ENCODE measurements at places on chromosomes 7 and 10. TPM values are rescaled to one million over a fixed set of nuclear protein-coding genes. Genes with fewer than 3 reads are reported as not detected.

DNA sequence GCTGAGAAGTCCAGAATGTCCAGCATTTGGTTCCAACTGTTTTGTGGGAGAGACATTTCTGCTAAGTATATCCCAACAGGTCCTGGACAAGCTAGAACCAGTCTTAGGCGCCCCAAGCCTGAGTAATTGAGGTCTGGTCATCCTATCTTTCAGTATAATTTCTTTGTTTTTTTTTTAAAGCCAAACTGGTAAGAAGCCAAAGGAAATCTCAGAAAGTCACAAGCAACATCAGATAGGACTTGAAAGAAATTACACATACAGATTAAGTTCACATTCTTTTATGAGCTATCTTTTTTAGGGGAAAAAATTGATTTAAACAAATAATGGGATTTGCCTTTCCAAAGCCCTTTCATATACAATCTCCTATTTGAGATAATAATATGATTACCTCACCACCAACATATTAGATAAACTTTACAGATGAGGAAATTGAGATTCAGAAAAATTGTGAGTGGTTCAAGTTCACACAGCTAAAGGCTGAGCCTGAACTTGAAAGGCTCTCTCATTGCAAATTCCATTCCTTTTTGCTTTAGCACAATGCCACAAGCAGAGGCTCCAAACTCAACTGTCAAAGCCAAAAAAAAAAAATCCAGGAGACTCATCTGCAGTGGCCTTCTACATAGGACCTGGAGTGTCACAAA, 15.0 kb downstream of the PDLIM1 start:
- DNase-seq, result no peak

The UTF1 gene
- not detected for total RNA-seq

GRCh38 chr10:90865401-90865800, 6.4 kb upstream of the RPP30 start:
- no peak for DNase-seq

DNA sequence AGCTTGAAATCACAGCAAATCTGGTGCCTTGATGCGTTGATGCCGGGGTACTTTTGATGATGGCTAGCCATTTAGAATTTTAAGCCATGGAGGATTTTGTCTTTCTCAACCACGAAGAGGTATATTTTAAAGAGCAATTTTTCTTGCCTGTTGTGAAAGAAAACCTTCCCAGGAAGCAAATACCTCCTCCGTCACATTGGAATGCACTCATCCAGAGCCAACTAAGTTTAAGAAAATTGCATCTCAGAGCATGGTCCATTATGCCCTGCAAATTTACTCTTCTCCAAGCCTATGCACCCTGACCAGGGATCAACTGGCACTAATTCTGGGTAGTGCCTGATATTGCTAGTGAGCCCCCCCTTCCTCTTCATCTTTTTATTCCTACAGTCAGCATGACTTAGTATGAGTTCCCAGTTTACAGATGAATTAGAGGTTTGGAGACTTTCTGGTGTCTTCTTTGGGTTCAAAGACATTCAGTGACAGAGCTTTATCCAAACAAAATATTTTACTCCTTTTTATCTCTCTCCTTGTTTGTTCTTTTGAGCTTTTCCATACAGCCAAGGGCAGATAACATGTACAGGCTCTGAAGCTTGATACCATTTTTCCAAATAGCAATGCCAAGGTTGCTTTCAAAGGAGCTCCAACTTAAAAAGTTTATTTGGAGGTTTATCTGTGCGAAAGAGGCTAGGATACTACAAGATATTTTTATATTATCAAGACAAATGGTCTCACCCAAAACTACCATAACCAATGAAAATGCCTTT, 56.6 kb upstream of the ANK3 start:
- DNase-seq, result no peak

The CASTOR2 gene
- 2.5 TPM for total RNA-seq

The NPFFR1 gene
- 0.05 TPM for total RNA-seq

- no peak for DNase-seq
Observed at GRCh38 chr7:47154791-47155190, 427.1 kb downstream of the TNS3 start.

The KCTD7 gene
- total RNA-seq, result 3.3 TPM

GRCh38 chr10:62580396-62580795, 206.2 kb downstream of the ZNF365 start:
- DNase-seq, result no peak

DNA sequence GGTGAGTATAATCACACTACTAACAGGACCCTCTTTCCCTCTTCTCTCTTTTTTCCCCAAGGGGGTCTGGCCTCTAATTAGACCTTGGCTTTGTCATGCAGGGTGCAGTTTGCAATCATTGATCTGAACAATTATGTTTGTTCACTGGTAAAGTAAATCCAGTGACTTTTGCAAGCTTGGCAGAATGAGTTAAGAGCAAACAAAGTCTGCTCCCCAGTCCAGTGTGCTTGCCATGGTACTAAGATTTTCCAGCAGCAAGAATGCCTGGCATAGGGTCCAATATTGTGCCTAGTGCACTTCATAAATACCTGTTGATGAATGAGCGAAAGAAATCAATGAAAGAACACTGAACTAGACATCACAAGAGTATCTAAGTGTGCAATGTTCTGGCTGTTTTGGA, 43.9 kb downstream of the PLXDC2 start:
- no peak for DNase-seq

DNA sequence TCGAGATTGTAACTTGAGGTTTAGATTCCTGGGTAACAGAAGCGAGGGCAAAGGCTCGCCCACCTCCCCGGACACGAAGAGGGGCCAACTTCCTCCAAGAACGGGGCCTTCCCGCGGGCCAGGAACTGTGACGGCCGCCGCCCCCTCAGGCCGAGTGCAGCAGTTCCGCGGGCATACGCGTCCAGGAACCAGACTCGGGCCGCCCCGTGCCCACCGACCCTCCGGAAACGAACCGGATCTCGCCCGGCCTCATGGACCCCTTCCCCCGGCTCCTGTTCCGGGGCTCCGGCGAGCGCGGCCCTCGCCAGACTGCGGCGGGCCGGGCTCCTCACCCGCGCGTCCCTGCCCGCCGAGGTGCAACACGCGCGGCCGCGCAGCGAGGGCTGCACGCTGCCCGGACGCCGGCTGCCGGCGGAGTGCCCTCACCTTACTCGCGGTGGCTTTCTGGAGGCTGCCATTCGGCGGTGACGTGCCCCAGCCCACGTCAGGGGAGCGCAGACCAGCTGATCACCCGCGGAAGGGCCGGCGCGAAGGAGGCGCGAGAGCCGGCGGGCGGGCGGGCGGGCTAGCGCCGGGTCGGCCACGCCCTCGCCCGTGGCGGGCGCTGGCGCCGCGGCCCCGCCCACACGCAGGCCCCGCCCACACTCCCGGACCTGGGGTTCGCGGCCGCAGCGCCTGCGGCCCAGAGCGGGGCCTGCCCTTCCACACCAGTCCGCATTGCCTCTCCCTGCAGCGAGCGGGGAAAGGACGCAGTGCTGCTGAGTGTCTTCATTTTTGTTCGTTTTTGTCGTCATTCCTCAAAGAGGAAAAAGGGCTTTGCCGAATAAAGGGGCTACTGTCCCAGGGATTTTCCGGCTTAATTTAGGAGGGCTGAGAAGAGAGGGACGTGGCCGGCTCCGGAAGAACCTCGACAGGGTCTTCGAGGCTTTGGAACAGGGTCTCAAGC, at the start of gene XPNPEP1:
Gene XPNPEP1, minus strand, starts transcription at position 536 of the 946 bp plus-strand sequence. Its CDS starts 78 bp downstream, at position 458.
- no peak for DNase-seq

All from thymus (tissue), 14 donors.